Stimulated activated CD4-positive, alpha-beta T cell treated with anti-CD3 and anti-CD28 coated beads, Interleukin-1b, Interleukin-23, amount 100 ng/mL, for 1 hour (primary cell): ENCODE measurements at places on chromosomes 5 and 9.
A peak's percentile ranks its signal among the peaks of the same experiment; 100 is the strongest.

GRCh38 chr5:74885170-74885569 lies 19.0 kb upstream of the FAM169A start:
- DNase-seq: no peak

- DNase-seq: peak; percentile 8
Observed at GRCh38 chr5:75337366-75338021, 474 bp downstream of the HMGCR start.

GRCh38 chr5:151431666-151432065 lies 15.7 kb upstream of the SLC36A1 start:
- DNase-seq: no peak

DNA sequence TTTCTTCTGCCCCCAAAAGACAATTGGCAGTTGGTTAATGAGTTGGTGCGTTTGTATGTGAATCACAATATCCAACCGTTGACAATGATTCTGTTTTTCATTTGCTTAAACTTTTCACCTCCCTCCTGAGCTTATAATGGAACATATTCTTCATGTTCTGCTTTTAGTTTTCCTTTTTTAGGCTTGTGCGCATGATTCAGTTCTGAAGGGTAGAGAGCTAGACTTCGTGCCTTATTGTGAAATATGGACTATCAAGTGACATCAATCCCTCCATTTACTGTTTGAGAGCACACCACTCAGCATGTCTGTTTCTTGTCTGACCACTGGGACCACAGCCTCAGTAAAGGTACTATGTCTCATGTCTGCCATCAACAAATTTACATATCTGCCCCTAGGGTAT lies 30.5 kb upstream of the LPAR1 start:
- DNase-seq: no peak

DNA sequence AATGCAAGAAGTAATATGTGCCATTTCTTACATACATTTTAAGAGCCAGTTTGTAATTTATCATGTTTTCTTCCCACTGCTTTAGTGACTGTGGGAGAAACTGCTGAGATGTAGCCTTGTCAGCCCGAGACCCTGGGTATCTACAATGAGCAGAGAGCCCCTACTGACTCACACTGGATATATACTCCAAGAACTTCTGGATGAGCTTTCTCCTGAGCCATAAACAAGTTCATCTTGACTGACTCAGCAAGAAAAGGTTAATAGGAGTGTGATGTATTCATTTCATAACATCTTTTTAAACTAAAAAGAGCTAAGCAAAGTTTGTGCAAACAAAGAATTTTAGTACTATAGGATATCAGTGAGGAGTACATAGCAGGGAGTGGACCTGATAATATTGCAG lies 182.5 kb downstream of the EDIL3 start:
- no peak for DNase-seq

DNA sequence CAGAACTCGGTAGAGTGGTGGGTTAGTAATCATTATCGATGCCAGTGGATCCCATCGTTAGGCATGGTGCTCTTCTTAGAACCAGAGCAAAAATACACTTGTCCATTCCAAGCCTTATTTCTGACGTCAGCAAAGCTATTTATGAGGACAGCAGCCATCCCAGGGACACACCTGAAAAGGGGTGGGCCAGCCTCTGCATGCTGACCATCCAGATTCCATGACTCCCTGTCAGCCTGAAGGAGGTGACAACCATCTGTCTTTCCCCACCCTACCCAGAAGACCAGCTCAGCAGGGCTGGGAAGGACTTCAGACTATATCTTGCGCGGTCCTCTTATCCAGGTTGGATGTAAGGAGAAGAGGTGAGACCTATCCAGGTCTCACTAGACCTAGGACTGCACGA lies 5.7 kb upstream of the NIPAL4 start:
- no peak for DNase-seq

- no peak for DNase-seq
Observed at GRCh38 chr5:126402621-126403555, 20.3 kb upstream of the GRAMD2B start.

GRCh38 chr9:92740009-92740408 lies 24.6 kb downstream of the BICD2 start:
- DNase-seq: no peak

- no peak for DNase-seq
Observed at GRCh38 chr5:157761690-157762621, 18.4 kb downstream of the LSM11 start.

DNA sequence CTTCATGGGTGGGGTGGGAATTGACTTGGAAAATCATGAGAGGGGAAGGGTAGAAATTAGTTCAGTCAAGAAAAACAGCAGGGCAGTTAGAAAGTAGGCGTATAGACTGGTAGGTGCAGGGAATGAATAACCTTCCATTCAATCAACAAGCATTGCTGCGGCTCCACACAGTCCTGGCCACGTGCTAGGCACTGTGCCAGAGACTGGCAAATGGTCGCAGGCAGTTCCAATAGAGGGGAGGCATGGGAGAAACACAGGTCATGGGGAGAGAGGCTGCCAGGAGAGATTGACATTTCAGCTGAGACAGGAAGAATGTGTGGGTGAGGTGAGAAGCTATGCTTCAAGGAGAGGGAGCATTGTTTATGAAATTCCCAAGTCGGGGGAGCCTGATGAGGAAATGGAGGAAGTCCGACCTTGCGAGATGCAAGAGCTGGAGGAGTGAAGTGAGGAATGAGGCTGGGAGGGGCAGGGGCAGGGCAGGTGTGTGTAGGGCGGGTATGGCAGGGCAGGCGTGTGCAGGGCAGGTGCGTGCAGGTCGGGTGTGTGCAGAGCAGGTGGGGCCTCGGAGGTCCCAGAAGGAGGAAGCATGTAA lies 54.4 kb upstream of the PPARGC1B start:
- DNase-seq: no peak

DNA sequence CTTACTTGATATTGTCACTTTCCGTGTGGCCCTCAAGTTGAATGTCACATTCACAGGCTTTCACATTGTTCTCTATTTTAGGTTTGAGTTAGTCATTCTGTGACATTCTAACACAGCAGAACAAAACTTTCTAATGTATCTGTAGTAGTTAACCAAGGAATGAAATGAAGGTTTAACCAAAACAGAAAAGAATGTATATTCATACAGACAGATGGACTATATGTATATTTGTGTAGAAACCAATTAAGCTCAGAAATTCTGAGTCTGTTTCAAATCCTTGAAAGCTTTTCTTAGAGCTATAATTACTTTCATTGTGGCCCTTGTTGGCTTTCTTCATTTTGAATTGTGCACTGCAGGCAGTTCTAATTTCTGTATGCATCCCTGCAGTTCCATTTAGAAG lies 654.7 kb downstream of the LRRC70 start:
- DNase-seq: no peak

GRCh38 chr9:134800791-134801339 lies 79.7 kb upstream of the FCN2 start:
- no peak for DNase-seq

- DNase-seq: no peak
Observed at GRCh38 chr5:81817980-81818379, 67.1 kb upstream of the SSBP2 start.

GRCh38 chr5:177468685-177469628 lies 4.5 kb downstream of the DBN1 start:
- no peak for DNase-seq
